ENCODE measurements at places on chromosomes 1 and 21.

DNA sequence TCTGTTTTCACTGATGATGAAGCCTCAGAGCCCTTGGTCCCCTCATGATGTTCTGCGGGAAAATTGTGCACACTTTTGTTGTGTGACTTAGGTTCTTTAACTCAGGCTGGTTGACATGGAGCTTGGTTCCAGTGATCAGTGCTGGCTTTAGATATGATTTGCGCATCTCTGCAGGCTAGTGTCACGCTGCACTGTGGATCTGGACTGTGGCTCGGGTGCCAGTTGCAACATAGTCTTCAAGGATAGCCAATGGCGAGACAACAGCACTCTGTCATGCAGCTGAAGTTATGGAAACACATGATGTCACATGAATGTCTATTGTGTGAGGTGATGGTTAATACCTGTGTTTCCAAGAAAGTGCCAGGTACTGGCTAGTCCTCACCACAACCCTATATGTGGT, 56.7 kb downstream of the DDR2 start:
- DNase-seq = no peak

GRCh38 chr1:62064829-62065407, 129.7 kb upstream of the L1TD1 start:
- DNase-seq = no peak

- no peak for DNase-seq
Observed at GRCh38 chr1:52007215-52008002, 16.9 kb upstream of the RAB3B start.

DNA sequence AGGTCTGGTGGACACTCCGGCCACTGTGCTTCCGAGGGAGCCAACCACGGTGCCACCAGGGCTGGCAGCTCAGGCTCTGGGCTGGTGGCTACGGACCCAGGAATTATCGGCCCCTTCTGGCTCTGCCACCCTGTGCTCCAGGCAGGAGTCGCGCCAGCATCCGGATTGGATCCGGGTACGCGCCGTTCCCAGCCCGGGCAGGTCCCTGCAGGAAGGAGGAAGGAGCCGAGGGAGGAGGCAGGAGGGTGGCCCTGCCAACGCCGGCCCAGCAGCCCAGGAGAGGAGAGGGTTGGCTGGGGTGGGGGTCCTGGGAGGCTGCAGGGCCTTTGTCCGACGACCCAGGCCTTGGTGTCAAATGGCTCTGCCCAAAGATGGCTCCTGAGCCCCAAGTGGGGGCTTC, 160.5 kb downstream of the CASZ1 start:
- DNase-seq = no peak

- no peak for DNase-seq
Observed at GRCh38 chr1:63877021-63877767, 103.4 kb downstream of the ROR1 start.

GRCh38 chr1:35936838-35937237, 5.9 kb downstream of the AGO3 start:
- no peak for DNase-seq

GRCh38 chr21:38434913-38435533, 63.3 kb downstream of the ERG start:
- DNase-seq = no peak

GRCh38 chr1:19809044-19809750, 5.9 kb downstream of the RNF186 start:
- DNase-seq = no peak

GRCh38 chr1:6770751-6771440, 14.4 kb upstream of the CAMTA1 start:
- DNase-seq = no peak

DNA sequence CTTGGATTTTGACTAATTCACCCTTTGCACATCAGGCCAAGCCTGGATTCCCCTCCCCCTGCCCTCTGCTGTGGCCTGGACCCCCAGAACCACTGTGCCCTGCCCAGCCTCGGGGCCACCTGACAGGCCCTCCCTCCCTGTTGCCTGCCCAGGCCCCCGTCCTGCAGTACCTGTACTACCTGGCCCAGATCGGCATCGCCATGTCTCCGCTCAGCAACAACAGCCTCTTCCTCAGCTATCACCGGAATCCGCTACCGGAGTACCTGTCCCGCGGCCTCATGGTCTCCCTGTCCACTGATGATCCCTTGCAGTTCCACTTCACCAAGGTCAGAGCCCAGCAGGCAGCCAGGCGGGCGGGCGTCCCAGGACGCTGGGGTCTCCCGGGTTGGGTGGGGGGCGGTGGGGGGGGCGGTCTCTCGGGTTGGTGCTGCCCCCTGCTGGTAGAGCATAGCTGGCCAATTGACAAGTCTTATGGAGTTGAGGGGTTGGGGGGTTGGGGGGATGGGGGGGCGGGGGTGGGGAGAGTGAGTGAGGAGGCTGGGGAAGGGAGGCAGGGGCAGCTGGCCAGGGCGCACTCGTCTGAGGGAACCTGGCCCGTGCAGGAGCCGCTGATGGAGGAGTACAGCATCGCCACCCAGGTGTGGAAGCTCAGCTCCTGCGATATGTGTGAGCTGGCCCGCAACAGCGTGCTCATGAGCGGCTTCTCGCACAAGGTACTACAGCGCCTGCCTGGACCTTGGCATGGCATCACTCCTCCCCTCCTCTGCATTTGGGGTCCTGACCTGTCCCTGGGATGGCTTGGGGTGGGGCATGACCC, 10.7 kb downstream of the AMPD2 start:
- DNase-seq = no peak

- DNase-seq = no peak
Observed at GRCh38 chr1:111847466-111847865, 91.8 kb downstream of the DDX20 start.

GRCh38 chr1:43850591-43851233, 82.9 kb upstream of the ARTN start:
- no peak for DNase-seq

DNA sequence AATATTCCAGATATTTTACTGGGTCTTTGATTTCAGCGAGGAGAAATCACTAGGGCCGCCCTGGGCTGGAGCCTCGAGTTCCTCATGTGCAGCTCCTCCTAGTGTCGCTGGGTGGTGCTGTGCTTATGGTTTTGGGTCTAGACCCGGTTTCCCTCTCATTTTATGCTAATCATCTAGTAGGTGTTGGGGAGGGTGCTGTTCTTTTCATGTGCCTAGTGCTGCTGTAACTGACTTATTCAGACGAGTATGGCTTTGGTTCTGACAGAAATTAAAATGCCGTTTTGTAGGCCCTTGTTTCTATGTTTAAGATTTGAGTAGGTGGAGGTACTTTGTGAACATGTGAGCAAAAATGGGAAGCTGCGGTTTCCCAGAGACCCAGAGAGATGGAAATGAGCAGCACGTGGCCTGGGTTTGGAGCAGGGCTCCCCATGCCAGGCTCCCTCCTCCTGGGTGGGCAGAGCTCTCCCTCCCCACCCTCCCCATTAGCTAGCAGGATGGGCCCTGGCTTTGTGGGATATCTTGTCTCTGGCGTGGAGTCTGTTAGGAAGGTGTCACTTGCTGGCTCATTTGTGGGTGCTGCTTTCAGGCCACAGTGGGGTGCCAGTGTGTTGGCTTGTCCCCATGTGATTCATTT, 74.0 kb upstream of the GPR88 start:
- no peak for DNase-seq

DNA sequence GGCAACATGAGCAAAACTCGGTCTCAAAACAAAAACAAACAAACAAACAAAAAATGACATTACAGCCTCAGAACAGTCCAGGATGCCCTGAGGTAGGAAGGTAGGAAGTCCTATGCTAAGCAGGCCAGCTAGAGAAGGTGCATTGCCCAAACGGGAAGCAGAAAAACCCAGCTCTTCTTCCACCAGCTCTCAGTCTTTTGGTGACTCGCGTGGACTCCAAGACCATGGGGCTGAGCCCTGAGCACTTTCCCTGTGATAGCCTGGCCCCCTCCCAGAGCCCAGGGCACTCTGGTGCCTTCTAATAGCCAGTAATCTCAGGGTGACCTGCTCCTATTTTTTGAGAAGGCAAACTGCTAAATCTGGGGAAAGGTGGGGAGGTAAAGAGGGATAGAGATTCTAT, 16.1 kb downstream of the PHLDA3 start:
- no peak for DNase-seq

DNA sequence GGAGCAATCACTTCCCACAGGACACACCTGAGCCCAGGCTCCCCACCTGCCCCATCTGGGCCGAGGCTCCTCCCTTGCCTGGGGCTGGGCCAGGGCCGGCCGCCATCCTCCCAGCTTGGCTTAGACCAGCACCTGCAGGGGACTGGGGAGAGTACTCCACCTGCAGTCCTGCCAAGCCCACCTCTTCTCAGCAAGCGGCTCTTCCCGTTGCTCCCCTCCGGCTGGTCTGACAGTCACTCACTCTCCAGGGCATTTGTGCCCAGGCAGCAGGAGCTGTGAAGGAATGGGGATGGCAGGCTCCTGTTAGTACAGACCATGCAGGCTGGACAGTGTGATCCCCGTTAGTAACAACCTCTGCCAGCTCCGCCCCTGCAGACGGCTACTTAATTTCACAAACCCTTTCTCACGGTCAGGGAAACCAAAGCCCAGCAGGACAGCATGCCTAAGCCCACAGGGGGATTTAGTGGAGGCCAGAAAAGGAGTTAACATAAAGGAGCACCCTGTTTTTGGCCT, at the start of gene FYB2:
TSS of gene FYB2 (minus strand) at position 18 of the 513 bp plus-strand sequence. CDS start 114 bp downstream, outside the sequence.
- no peak for DNase-seq

- no peak for DNase-seq
Observed at GRCh38 chr1:64471218-64472039, 1.5 kb downstream of the CACHD1 start.

DNA sequence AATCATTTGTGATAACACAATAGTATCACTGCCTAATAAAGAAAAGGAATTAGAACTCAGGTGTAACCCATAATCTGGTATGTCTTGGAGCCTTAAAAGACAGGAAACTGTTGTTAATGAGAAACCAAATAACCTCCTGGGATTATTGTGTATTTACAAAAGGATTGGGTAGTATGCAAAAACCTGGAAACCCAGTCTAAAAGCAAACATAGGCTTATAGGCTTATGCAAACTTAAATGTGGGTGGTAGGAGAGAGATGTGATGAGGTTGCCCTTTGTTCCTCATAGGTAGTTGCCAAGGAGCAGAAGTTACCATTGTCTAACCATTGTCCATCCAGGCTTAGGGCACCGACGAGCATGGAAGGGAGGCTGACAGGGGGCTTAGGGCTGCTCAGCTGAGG, 165.8 kb downstream of the AK5 start:
- DNase-seq = no peak
